ENCODE measurements at places on chromosomes 16 and 17.
A peak's percentile ranks its signal among the peaks of the same experiment; 100 is the strongest.

- DNase-seq = no peak
Measured at GRCh38 chr17:22217135-22217534, 524.8 kb downstream of the KCNJ18 start.

DNA sequence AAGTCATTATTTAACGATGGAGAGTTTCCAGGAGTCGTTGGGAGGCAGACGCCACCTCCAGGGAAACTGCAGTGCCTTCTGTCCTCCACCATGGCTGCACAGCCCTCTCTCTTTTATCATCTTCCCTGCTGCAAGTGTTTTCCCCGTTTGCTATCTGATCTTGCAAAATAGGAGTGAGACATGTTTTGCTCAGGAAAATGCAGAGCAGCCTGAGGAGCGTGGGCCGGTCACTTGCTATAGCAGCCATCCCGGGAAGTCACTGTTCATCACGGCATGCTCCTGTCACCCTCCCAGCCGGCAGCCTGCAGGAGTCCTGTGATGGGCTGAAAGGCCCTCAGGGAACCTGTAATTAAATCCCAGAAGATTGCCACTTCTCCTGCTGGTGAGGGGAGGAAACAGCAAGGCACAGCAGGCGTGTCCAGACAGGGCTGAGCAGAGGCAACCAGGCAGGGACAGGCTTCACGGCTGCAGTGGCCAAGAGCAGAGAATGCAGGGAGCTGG lies 143.1 kb downstream of the GSG1L start:
- DNase-seq = no peak

- DNase-seq = no peak
Measured at GRCh38 chr17:57133486-57133885, 48.4 kb downstream of the AKAP1 start.

GRCh38 chr17:49494986-49495841 lies at the start of gene NGFR:
Gene NGFR, plus strand, starts transcription at chr17:49495293. Its CDS starts 125 bp downstream, at chr17:49495418.
- DNase-seq = peak; percentile 82

- no peak for DNase-seq
Measured at GRCh38 chr16:17747081-17747756, 276.5 kb upstream of the XYLT1 start.

GRCh38 chr17:79593636-79594035 lies 17.2 kb downstream of the RBFOX3 start:
- DNase-seq = no peak

DNA sequence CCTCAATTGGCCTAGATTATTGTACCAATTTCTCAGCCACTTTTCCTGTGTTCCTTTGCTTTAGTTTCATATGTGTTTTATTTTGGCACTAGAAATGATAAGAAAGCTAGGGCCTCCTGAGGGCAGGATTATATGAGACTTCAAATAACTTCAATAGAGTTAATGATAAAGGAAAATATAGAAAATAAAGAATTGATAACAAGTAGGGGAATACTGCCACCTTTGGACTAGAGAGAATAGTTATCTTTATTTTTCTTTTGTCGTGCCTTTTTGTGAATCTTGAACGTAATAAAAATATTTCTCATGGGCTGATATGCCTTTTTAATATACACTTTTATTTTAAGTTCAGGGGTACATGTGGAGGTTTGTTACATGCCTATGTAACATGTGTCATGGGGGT lies 29.3 kb upstream of the RBL2 start:
- DNase-seq = no peak

GRCh38 chr17:15971098-15971678 lies 26.3 kb downstream of the ADORA2B start:
- DNase-seq = no peak

DNA sequence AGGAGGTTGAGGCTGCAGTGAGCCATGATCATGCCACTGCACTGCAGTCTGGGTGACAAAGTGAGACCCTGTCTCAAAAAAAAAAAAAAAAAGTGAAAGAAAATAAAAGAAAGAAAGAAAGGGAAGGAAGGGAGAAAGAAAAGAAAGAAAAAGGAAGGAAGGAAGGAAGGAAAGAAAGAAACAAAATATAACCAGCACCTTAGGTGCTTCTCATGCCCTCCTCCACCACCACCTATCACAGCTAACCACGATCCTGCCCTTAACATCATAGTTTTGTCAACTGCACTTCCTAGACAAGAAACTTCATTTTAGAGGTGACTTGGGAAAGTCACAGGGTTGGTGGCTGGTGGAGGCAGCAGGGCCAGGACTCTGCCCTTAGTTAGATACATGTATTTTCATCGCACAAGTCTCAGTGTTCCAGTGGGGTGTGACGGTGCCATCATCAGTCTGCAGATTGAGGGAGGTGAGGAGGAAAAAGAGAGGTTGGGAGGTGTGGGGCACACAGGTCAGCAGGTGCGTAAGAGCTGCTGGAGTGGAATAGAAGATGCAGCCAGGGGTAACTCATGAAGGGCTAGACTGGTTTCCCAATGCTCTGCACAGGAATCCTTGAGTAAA lies 10.0 kb downstream of the SUPT4H1 start:
- DNase-seq = no peak

Data from left hindlimb (tissue), 1 donor.